ENCODE measurements at places on chromosomes 12 and 14. TPM values are rescaled to one million over a fixed set of nuclear protein-coding genes. Genes with fewer than 3 reads are reported as not detected.

DNA sequence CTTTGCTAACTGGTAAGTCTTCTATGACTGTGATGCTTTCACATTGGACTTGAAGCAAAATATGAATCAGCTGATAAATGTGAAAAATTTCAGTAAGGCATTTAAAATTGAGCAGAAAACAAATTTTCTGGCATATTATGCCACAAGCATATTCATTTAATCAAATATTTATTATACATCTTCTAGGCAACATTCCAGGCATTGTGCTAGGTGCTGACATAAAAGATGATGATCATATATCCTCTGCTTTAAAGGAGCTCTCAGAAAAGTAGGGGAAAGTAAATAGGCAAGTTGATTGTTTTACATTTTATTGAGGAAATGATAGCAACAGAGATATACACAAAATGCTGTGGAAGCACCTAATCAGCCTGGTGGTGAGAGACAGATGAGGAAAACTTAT, 248.9 kb downstream of the SLC16A7 start:
- DNase-seq, result no peak

DNA sequence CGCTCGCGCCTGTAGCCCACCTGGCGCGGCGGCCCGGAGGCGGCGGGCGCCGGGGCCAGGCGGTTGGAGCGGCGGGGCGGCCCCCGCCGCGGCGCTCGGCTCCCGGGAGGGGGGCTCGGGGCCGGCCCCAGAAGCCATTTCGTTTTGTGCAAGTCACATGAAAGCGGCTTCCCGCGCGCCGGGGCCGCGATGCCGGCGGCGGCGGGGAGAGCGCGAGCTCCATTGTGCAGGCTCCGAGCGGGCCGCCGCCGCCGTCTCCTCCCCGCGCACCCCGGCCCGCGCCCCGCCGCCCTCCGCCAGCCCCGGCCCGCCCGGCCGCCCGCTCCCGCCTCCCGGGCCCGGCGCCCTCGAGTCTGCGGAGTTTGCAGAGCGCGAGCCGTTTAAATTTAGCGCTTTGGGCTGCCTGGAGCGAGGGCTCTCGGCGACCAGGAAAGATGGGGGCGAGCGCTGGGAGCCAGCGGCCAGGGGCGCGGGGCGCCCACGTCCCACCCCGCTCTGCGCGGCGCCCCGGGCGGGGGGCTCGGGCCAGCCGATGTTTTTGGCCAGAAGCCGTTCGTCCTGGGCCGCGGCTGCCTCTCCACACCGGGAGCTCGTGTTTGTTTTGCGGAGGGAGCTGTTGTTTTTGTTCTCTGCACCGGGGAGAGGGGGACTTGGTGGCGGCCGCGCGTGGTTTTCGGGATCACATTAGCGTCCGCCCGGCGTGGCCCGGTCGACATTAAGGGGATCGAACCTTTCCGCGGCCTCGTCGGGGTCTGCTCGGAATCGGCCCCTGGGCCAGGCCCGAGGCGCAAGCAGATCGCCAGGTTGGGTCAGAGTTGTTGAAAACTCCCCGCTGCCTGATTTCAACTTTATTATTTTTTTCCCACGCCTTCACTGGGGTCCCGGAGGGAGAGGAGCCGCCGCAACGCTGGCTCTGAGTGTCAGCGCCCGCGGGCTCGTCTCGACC, 982 bp downstream of the BCL7A start:
- peak; percentile 32 for DNase-seq

Gene ATXN7L3B
- 17.4 TPM for total RNA-seq

Gene CEBPE
- total RNA-seq, result not detected

DNA sequence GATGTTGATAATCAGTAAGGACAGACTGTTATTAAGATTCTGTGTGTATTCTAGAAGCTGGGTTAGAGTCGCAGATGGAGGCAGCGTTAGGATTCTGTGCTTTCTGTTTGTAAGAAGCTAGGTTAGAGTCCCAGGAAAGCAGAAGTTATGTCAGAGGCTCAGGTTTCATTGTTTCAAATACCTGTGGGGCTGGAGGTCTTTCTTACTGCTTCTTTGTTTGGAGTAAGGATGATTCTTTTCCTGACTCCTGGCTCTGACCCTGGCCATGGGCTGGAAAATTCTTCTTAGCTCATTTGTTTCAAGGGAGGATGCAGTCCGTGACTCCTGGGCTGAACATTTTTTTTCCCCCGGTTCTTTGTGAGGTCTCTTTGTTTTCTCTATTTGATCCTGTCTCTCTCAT, 5.2 kb downstream of the MUCL1 start:
- no peak for DNase-seq

Gene TPH2
- not detected for total RNA-seq

GRCh38 chr14:94650806-94651805, 38.9 kb downstream of the SERPINA3 start:
- no peak for DNase-seq

DNA sequence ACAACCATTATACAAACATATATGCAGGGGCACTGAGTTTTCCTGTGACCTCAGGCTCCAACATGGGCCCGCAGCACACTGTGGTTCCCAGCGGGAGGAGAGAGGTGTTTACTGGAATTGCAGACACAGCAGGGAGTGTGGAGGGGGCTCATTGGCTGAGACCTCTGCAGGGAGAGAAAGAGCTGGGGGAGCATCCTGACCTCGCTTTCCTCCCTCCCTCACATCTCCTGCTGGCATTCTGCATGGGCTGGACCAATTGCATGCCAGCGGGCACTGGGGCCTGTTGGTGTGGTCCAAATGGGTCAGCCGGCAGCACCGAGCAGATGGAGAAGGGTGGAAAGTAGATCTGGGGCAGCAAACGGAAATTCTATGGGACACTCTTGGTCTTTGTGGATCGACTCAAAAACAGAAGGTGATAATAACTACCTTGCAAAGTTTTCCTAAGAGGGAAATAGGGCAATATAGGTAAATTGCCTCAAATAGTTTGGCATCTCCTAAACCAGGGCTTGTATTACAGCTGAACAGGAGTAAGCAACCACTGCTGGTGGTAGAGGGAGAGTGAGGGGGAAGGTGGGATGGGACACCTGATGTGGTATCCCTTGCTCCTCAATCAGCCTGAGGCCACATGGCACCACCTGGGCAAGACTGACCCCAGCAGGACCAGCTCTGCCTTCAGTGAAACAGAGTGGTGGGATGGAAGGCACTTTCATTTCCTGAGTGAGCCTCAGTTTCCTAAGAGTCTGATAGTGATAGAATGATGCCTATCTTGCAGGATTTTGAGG, 86.9 kb downstream of the NTF3 start:
- no peak for DNase-seq

Gene EIF2S3B
- total RNA-seq, result not detected

DNA sequence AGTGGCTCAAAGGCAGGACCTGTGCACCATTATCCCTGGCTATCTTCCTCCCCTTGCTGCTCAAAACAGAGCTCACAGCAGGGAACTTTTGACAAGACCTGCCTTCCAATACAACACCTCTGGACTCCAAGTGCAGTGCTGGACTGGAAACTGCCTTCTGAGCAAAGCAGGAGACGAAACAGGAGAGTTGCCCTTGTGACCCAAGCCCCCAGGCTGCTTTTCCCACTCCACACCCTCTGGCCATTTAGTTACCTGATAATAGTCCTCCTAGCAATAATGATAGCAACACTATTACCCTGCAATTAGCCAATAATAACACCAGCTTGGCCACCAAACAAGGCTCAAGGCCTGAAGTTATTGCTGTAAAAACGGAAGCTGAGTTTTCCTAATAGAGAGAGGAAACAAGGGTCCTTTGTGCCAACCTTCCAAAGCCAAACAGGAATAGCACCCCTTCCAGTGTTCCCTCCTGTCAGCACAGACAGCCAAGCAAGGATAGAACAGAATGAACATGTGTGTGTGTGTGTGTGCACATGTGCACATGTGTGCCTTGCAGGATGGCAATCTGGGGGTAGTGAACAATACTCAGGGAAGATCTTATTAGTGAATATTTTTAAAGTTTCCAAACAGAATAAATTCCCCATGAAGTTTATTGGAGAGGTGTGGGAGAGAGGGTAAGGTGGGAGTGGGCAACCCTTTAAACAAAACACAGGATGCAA, 9.2 kb upstream of the KRT73 start:
- DNase-seq, result no peak

DNA sequence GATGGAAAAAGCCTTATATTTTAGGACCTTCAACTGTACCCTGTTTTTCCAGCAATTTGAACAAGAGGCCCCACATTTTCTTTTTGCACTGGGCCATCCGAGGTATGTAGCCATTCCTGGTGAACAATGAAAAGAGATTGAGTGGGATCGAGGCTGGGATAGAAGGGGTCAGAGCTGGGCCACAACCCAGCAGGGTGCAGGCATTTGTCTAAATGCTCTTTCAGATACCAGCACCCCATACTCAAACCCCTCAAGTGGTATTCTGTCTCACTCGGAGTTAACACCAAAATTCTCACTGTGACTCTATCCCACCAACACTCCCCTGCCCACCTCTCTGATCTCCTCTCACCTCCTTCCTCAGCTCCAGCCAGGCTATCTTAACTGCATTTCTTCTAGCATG, 26.8 kb downstream of the DUSP6 start:
- no peak for DNase-seq

Gene INSM2
- total RNA-seq, result not detected

- DNase-seq, result peak; percentile 78
Measured at GRCh38 chr14:100341301-100342031, 18.3 kb downstream of the SLC25A47 start.

GRCh38 chr12:53052419-53053217, 2.8 kb downstream of the TNS2 start:
- DNase-seq, result peak; percentile 94

All from body of pancreas (tissue), 4 donors.